Endothelial cell (in vitro differentiated cells): ENCODE measurements at places on chromosomes 3 and 15.

DNA sequence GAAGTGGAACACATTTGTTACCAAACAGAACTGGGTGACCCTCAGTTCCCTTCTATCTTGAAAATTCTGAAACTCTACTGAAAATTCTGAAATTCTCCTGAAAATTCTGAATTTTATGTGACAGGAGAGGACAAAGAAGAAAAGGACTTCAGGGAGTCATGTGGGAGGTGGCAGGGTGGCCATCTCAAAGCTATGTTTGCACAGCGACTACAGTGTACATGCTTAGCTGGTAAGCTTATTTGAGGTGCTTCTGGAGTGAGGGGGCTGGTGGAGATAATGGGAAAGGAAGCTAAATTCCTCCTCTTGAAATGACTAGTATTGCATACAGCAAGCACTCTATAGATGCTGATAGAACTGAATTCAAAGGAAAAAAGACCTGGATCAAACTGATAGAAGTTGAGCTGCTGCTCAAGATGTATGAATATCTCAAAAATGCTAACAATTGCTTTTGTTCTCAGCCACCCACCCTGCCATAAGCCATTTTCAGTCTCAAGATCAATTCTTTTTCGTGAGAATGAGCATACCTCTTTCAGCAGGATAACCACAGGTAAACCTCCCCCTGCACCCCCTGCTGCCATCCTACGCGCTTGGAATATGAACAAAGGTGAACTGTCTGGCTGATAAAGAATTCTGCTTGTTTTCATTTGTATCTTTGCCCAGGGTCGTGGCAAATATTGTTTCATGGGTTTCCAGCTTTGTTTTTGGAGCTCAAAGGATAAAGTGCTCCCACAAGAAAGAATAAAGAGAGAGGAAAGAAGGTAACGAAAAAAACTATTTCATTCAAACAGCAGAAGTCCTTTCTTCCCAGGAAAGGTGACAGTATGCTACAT is 16.6 kb upstream of the ARHGEF3 start:
- DNase-seq = no peak

DNA sequence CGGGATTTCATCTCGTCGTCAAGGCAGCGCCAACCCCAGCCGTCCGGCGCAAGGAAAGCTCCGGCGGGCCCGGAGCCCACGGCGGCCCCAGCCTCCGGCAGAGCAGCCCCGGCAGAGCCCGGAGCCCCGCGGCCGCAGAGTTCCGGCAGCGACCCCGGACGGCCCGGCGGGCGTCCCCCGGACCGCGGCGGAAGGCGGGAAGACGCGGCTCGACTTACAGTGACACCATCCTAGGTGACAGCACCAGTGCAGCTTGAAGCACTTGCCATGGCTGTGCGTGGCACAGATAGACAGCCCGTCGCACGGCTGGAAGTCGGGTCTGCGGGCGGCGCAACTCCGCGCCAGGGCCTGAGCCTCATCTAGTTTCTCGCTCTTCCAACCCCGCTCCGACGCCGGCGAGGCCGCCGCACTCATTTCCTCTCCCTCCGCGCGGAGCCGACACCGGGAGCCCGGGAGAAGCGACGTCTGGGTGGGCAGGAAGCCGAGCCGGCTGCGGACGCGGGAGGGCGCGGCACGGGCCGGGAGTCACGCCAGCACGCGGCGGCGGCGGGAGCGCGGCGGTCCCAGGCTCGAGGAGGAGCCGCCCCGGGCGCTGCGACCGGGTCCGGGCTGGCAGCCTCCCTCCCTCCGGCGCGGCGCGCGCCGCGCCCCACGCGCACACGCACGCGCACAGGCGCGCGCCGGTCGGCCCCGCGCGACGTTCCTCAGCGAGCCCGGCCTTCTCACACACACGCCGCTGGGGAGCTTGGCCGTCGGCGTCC is at the start of gene C3orf70:
Gene C3orf70 (minus strand): TSS at position 651 of the 761 bp plus-strand sequence. CDS start 237 bp downstream, at position 414.
- DNase-seq = peak; percentile 51

DNA sequence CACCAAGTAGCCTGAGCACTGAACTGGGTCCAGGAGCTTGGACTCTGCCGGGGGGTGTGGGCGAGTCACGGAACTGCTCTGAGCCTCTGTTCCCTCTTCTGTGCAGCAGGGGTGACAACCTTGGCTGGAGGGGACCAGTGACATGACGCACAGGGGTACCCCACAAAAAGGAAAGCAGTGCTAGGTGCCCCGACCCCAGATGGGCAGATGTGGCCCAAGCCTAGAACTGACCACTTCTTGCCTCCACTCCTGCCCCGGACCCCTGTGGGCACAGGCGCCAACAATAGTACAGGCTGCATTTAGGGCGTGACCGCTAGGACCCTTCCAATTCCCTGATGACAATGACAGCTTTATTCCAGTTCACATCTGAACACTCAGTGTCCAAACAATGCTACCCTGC is 255.9 kb upstream of the LYSMD4 start:
- DNase-seq = no peak

DNA sequence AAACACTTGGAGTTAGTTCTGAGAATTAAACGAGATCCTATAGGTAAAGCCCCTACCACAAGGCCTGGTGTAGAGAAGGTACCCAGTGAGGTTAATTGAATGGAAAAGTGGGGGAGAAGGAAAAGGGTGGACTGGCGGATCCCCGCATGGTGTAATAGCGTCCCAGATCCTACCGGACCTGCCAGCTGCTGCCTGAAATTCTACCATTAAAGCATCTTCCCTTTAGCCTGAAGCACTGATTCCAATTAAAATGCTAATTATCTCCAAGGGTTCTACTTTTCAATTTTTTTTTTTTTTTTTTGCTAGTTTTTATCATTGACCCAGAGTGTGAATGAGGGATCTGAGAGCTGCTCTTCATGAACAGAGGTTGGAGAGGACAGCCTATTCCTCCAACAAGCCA is 237.9 kb downstream of the TLE3 start:
- DNase-seq = no peak

DNA sequence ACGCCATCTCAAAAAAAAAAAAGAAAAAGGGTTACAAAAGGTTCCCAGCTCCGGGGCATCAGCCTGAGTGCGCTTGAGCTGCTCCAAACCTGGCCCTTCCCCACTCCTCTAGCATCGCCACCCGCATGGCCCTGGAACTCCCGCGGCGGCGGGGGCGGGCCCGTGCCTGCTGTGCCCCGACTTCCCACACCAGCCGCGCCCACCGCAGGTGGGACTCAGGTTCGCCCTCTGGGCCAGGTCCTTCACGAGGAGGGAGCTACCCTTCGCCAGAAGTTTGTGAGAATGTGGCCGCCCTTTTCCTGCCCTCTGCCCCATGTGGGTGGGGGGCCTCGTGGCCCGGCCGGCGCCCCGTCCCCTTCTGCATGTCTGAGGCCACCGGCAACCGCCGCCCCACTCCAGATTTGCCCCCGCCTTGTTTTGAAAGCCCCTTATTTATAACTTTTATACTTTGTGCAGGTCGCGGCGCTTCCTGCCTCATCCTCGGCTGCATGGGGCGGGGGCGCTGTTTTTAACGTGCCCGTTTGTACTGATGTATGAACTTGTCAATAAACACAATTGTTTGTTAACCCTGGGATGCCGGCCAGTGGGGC is 507 bp upstream of the JMJD7 start:
- no peak for DNase-seq

GRCh38 chr3:66472313-66473134 is 28.3 kb downstream of the LRIG1 start:
- no peak for DNase-seq

DNA sequence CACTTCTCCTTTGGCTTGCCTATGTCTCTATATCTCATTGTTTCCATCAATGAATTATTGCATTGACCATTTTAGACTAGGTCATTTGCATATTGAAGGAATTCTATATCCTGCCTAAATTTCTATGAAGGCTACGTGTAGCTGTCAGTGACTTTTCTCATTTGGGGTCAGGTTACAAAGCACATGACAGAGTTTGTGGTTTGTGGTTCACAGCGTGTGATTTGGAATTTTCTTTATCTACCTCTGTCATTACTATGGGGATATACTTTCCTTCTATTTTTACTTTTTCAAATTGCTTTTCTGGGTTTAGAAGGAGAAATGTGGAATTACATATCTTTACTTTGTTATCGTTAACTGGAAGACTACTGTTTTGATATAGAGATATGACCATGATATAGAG is 317.3 kb upstream of the CFAP20DC start:
- no peak for DNase-seq

- no peak for DNase-seq
Measured at GRCh38 chr3:40312661-40313226, 3.2 kb downstream of the EIF1B start.

- no peak for DNase-seq
Measured at GRCh38 chr3:153284282-153284938, 122.4 kb downstream of the RAP2B start.

DNA sequence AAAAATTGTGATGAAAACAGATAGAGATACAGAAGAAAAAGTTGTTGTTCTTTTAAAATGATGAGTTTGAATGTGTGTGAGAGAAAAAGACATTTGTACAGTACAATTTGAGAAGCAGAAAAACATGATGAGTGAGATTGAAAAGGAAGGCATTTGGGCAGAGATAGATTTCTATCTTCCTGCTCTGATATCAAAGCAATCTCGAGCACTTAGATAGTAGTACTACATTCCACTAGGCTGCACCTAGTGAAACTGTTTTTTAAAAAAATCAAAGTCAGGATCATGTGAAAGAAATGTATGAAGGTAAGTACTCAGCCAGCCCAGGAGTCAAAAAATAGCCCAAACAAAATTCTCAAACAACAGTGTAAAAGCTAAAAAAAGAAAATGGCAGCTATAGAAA is 104.1 kb upstream of the UBE2E2 start:
- no peak for DNase-seq

- DNase-seq = no peak
Measured at GRCh38 chr15:64455961-64456371, 4.4 kb upstream of the ZNF609 start.

DNA sequence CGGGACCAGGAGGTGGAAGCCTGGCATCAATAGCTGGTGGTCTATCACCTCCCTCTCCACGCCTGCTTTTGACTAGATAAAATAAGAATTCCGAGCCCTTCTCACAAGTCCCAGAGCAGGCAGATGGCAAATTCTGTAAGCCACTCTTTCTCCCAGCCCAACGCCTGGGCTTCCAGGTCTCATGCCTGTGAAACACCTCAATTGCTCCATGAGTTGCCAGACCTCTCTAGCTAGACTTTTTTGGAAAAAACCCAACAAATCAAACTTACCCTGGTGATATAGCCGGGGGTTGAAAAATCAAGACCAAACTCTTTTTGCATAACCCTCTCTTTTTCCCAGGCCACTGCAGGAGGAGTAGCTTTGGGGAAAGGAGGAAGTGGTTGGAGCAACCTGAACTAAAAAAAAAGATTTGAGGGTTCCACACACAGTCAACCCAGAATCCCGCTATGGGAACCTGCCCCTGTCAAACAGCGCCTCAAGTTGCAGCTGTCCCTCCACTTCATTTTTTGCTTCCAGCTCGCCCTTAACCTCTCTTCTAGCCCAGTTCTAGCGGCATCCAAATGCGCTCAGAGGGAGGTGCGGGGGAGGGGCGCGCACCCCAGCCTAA is 7.0 kb downstream of the BHLHE40 start:
- DNase-seq = no peak

DNA sequence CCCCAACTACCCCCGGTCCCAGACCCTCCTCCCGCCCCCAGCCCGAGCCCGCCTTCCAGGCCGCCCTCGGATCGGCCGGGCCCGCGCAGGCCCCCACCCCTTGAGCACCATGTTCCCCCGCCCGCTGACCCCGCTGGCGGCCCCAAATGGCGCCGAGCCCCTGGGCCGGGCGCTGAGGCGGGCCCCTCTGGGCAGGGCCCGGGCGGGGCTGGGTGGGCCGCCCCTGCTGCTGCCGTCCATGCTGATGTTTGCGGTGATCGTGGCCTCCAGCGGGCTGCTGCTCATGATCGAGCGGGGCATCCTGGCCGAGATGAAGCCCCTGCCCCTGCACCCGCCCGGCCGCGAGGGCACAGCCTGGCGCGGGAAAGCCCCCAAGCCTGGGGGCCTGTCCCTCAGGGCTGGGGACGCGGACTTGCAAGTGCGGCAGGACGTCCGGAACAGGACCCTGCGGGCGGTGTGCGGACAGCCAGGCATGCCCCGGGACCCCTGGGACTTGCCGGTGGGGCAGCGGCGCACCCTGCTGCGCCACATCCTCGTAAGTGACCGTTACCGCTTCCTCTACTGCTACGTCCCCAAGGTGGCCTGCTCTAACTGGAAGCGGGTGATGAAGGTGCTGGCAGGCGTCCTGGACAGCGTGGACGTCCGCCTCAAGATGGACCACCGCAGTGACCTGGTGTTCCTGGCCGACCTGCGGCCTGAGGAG is 472 bp downstream of the CHST14 start:
- DNase-seq = peak; percentile 41

DNA sequence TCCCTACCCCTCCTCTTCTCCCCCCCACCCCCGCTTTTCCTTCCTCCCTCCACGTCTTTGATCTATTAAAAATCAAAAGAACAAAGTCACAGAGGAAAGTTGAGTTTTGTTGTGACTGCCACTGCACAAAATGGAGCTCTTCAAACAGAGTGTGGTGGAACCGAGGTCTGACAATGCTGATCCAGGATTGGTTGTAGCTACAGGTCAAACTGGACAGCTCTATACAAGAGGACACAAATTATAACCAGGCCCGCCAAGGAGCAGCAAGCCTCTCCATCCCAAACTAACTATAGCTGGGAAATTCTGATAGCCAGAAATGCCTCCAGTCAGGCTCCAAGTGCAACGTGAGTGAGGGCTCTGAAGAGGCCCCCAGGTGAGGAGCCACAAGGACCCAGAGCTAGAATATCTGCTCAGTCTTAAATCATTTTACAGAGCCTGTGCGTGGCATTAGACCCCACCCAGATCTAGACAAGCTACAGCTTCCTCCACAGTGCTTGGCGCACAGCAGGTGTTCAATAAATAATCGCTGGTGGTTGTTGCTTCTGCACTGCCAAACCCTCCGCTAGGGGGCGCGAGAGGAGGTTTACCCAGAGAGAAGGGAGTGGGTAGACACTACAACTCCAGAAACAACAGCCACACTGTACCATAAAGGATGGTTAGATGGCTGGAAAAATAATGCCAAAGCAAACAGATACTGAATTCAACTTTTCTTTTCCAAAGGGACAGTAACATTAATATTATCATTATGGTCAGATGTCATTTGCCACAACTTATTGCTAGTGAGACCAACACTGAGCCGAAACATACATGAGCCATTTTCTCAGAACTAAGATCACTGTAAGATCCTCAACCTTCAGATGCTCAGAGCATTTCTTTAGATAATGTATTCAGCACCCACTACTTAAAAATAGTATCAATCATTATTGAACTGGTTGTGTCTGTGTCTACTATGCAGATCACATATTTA is 44.6 kb downstream of the ZIC4 start:
- DNase-seq = peak; percentile 87
